ENCODE measurements at places on chromosomes 4 and X.

DNA sequence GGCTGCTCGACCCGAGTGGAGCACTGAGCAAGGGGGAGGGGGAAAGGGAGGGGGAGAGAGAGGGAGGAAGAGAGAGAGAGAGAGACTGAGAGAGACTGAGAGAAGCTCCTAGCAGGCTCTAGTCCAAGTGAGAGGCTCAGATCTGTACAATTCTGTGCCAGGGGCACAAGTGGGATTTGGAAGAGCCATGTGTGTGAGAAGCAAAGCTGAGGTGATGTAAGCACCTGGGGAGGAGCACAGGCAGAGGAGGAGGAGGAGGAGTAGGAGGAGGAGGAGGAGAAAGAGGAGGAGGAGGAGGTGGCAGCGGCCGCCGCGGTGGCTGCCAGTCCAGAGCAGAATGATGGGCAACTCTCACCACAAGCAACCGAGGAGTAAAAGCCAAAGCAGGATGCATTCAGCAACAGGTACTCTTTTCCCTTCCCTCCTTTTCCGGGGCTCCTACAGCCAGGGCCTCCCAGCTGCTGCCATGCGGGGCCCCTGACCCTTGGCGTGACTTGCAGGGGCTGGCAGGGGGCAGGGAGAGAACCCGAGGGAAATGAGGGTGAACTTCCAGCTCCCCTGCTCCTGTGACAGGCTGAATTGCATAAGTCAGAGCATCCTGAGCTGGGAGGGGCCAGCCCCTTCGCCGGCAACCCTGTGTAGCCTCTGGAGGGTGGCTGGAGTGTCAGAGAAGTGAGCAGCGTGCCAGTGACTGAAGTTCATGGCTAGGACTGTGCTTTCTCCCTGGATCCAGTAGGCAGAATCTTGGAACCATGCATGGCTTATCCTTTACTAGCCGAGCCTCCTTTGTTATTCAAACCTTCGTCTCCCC, 62.2 kb downstream of the RTL5 start:
- DNase-seq, result no peak

DNA sequence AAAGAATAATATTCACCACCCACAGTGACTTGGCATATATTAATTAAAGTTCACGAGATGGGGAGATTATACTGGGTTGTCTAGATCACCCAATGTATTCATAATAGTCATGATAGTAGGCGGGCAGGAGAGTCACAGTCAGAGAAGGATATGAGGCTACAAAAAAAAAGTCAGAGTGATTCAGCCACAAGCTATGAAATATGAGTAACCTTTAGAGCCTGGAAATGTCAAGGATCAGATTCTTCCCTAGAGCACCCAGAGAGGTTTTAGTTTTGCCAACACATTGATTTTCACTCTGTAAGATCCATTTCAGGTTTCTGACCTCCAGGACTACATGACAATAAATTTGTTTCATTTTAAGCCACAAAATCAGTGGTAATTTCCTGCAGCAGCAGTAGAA, 501.9 kb downstream of the GABRG1 start:
- no peak for DNase-seq

DNA sequence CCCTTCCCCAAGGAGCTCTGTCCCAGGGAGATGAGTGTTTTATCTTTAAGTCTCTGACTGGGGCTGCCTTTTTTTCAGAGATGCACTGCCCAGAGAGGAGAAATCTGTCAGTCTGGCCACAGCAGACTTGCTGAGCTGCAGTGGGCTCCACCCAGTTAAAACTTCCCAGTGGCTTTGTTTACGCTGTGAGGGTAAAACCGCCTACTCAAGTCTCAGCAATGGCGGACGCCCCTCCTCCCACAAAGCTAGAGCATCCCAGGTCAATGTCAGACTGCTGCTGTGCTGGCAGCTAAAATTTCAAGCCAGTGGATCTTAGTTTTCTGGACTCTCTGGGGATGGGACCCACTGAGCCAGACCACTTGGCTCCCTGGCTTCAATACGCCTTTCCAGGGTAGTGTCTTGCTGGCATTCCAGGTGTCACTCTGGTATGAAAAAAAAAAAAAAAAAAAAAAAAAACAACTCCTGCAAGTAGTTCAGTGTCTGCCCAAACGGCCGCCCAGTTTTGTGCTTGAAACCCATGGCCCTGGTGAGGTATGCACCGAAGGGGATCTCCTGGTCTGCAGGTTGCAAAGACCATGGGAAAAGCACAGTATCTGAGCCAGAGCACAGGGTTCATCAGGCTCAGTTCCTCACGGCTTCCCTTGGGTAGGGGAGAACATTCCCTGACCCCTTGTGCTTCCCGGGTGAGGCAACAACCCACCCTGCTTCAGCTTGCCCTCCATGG, 1616.1 kb upstream of the ADGRL3 start:
- no peak for DNase-seq

GRCh38 chrX:154979629-154980028, 42.9 kb downstream of the F8 start:
- DNase-seq, result no peak

GRCh38 chrX:68944211-68944610, 115.4 kb downstream of the EFNB1 start:
- no peak for DNase-seq

DNA sequence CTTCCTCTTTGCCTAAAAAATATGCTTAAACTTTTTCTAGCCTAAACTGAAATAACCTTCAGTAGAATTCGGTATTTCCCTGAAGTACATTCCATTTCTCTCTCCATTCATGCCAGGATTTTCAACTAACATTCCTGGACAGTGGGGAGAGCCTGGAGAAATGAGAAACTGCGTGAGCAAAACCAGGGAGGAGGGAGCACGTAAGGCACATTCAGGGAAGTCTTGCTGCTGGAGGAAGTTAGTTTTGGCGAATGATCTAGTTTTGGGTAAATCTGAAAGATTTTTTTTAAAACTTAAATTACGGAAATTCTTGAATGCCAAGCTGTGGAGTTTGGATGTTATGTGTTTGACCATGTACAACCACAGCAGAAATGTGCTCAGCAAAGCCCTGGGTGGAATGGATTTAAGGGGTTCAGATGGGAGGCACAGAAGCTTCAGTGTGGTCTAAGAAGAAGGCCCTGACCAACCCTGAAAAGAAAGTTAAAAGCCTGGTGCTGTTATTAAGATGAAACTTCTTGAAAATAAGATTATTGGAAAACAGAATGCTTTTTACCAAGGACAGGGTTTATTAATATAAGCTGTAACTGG, 347.8 kb downstream of the ANK2 start:
- no peak for DNase-seq

DNA sequence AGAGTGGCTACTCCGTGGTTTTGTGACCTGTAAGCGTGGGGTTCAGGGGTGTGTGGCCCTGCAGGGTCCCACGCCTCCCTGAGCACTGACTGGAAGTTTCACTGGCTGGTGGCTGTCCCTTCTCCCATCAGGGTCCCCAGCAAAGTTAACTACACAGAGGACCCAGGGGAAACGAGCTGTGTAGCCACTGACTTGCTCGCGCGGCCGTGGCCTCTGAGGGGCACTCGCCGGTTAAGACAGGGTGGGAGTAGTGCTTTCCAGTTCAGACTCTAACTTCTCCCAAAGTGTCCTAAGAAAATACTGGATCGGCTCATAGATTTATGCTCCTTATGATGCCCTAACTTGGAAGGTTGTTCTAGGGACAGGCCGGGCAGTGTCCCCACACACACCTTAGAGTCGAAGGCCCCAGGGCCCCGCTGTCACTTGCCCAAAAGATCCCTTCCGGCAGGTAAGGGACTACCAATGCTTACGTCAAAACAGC, 28.2 kb downstream of the NELFA start:
- DNase-seq, result no peak

- DNase-seq, result no peak
Observed at GRCh38 chr4:30866346-30866745, 146.2 kb downstream of the PCDH7 start.

GRCh38 chr4:115763051-115763450, 649.6 kb upstream of the NDST4 start:
- no peak for DNase-seq

GRCh38 chrX:21948897-21949578, 8.5 kb downstream of the SMS start:
- no peak for DNase-seq

DNA sequence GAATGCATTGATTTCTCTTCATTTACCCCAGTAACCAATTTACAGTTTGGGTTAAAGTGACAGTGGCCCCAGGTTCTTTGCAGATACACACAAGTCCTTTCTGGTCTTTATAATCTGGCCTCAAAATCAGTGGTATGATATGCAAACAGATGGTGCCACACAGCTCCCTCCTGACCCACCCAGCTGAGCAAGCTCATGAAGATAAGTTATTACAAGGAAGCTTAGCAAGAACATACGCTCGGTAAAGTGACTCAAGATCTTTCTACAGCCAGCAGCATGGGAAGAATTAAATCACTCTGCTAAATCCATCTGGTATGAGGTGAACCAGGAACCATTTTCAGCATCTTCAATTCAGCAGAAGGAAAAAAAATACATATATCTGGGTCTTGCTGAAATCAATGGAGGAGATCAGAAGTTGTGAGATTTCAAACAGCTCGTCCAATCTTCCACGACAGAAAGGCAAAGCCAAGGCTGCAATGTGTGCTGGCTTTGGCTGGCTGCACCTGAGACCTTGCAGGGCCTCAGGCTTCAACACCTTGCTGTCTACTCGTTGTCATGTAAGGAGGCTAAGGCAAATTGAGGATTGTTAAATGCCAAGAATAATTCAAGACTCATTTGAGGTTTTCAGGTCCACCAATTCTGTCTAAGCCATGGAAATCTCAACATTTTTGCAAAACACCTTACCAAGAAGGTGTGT, 28.2 kb downstream of the SEL1L3 start:
- DNase-seq, result no peak

- DNase-seq, result no peak
Observed at GRCh38 chr4:150874338-150875226, 140.5 kb downstream of the LRBA start.

- DNase-seq, result no peak
Observed at GRCh38 chrX:51361251-51361650, 28.6 kb downstream of the NUDT10 start.

GRCh38 chr4:97027728-97028410, 1115.4 kb downstream of the STPG2 start:
- DNase-seq, result no peak
